Breast epithelium (tissue), 4 donors: ENCODE measurements at places on chromosomes 7 and 10. TPM values are rescaled to one million over a fixed set of nuclear protein-coding genes. Genes with fewer than 3 reads are reported as not detected.

DNA sequence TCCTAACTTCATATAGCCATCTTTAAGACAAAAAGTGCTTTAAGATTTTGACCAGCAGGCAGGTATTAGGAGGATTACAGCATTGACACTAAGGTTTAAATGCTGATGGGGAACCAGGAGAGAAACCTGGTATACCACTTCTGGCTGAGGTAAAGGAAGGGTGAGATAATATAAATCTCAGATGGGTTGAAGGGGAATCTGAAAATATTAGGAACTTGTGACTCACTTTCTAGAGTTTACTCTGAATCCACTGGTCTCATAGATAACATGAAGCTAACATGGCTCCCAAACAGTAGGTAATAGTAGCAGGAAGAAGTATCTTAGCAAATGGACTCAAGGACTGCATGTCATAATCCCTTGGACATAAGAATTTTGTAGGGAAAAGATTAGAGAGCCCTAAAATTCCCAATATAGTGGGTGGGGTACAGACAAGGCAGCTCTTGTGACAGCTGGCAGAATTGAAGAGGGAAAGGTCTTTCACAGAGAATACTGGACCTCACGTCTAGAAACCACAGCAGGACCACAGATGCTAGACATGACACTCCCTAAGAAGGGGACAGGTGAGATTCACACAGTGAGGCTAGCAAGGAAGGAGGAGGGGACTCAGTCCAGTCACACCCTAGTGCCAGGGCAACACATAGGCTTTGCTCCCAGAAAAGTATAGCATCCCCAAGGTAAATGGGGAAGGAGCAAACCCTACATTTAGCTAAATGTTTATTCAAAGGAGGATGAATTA lies 3.5 kb downstream of the PTTG1IP2 start:
- DNase-seq = no peak

DNA sequence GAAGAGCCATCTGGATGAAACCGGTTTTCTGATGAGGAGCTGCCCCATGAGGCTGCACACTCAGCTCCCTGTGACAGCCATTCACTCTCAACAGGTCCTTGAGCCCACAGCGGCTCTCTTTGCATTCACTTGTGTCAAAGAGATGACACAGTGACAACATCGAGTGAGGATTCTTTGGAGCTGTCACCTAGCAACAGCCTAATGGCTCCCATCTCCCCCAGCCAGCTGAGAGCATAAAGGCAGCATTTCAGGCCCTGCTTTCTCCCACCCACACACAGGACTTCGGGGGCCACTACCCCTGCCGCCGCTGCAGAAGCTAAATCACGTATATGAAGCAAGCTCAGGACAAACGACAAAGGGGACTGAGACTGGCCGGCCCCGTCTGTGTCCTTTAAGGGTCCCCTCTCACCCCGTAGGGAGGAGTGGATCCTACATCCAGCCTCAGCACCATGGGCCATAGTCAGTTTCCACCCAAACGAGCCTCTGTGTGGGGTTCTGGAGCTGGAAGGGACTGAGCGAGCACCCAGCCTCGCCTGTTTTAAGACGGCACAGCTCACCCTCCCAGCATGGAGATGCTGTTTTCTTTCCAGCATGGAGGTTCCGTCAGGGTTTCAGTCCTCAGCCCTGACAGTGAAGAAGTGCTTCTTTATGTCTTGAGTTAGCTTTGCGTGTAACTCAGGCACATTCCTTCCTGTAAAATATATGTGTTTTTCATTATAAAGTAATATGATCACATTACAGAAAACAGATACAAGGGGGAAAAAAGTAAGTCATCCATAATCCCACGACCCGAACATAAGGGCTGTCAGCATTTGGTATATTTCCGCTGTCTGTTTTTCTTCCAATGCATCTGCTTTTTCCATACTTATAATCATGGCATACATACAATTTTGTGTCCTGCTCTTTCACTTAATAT lies 4.9 kb downstream of the CPA4 start:
- DNase-seq = no peak

Gene CALML3
- total RNA-seq = 3.6 TPM

- DNase-seq = no peak
These were observed 210.7 kb upstream of the STEAP1 start for GRCh38 chr7:89943525-89944050.

Gene TBXAS1
- 17.7 TPM for total RNA-seq

- DNase-seq = no peak
These were observed 43.6 kb downstream of the ZNF22 start for GRCh38 chr10:45044290-45044689.

GRCh38 chr7:64888901-64889685 lies 14.0 kb upstream of the ZNF273 start:
- DNase-seq = peak; percentile 18

Gene DDX50
- 40.3 TPM for total RNA-seq

DNA sequence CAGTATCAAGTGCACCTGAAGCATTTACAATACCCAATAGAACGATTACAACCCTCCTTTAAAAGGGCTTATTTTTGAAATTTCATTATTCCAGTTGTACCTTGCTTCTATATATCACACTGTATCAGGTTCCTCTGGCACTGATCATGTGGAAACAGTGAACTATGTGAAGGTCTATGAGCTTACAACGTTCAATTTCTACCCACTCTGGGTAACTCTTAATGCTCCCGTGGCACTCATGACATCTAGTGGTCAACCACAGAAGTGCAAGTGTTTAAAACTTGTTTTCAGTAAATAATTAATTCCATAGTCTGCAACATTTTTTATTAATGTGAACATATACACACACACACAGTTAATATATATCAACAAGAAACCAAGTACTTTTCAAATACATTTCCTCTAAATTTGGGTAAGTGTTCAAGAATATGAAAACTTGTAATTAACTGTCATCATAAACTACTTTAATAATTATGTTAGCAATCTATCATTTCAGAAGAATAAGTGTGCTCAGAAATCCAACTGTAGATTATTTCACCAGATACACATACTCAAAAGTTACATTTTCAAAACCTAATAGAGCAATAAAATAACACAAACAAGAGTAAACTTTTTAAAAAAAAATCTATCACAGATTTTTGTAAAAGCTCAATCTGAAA lies 61.0 kb downstream of the MPP7 start:
- no peak for DNase-seq

GRCh38 chr10:88156341-88156740 lies 292.9 kb downstream of the PTEN start:
- DNase-seq = no peak

DNA sequence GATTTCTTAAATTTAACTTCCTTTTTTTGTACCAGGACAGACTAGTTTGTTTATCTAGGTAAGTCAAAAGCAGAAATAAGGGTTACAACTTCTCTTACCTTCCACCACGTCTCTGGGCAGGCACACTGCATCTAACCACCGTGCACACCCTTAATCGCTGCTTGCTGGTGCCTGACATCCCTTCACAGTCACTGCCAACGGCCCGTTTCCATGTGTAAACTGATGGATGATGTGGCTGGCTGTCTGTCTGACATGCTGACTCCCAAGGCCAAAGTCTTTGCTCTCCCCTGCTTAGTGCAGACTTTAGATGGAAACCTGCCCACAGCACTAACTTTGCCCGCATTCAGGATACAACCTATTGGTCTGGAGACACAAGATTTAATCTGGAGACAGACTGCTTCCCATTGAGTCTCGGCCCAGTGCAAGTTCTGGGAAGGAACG lies 1.1 kb downstream of the TMEM273 start:
- no peak for DNase-seq

GRCh38 chr10:100744136-100744986 lies 1.0 kb upstream of the PAX2 start:
- no peak for DNase-seq

Gene FBXO24
- total RNA-seq = not detected

- DNase-seq = no peak
These were observed 29.3 kb downstream of the CRCP start for GRCh38 chr7:66143876-66144332.

Gene CLEC2L
- total RNA-seq = not detected

Gene PRR15
- 0.64 TPM for total RNA-seq

DNA sequence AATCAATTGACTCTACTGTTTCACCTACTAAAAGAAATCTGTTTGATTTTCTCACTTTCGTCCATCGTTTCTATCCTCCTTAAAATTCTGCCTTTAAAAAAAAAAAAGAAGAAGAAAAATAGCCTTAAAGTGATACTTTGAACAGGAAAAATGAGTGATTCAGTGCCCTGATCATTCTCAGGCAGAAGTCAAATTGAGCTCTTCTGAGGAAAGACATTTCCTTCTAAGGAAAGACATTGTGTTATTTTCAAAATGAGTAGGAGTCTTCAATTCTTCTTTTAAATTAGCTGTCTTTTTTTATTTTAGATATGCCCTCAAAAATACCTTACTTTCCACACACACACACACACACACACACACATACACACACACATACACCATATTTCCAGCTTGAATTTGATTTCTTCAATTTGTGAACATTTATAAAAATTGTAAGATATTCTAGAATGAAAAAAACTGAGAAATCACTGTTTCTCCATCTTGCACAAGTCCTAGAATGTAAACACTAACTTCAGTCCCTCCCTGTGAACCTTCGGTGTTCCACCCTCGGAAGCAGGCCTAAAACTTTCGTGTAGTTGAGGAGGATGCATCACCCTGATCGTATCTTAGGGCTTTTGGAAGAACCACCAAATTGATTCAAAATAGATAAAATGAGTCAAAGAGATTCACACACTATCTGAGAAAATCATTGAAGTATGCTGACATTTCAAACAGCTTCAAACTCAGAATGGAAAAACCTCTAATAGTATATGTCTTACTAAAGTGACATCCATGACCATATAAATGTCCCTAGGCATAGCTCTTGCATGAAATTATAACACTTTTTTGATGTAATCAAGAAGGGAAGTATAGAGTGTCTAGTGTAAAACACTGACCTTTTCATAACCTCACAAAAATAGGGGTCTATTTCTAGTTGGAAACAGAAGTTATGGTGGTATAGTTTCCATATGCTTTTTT lies 270.8 kb downstream of the GATA3 start:
- DNase-seq = no peak

- DNase-seq = no peak
These were observed 12.0 kb downstream of the SCD start for GRCh38 chr10:100359030-100359432.

Gene PHYHIPL
- under 0.01 TPM for total RNA-seq

DNA sequence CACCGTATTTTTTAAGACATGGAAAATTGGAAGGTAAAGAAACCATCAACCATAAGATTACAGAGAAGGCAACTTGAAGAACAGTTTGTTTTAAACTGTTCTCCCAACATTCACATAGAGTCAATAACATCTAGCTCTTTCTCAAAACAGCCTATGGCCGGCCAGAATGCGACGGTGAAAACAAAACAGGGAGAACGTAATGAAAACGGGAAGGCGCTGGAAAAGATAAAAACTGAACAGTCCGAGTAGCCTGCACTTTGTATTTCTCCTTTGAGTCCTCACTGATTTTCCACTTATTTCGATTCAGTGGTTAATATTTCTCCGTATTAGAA lies 637 bp downstream of the MICU1 start:
- DNase-seq = no peak

Gene ZNF25
- total RNA-seq = 16.0 TPM

DNA sequence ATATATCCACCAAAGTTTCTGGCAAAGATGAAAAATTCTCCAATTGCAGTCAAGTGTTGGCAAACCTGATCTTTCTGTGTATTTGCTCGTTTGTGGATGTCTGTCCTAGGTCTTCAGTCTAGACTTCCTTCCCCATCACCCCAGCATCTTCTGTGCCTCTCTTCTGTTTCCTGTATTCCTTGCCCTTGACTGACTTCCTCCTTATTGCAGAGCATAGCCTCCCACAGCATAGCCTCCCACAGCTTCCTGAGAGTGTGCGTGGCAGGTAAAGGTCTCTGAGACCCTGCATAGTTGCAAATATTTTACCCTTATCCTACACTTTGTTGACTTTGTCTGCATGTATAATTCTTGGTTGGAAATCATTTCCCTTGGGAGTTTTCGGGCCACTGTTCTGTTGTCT lies 18.4 kb downstream of the SLC18A2 start:
- no peak for DNase-seq

GRCh38 chr10:112565434-112566053 lies 118.5 kb downstream of the VTI1A start:
- no peak for DNase-seq

DNA sequence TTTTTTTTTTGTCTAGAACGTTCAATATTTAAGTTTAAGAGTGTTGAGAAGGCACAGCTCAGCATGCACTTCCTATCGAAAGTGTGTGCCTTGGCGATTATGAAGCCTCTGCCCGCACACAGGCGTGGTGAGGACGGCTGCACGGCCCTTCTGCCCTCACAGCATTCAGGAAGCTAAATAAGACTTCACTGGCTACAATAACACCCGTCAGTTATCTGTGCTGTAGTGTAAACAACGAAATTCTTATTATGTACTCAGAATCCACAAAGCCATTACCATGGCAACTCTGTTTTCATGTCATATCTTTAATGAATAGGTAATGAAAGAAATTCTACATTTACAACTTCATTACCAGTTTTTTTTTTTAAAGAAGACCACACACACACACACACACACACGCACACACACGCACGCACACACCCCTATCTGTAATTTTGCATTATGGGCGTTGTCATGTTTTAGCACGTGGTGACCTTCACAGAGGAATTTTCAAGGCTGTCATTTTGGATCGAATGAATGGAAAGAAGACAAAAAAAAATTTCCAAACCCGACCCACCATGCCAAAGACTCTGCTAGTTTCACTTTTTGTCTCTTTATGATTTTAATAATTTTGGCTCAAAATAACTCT lies 254.8 kb upstream of the CTBP2 start:
- no peak for DNase-seq

DNA sequence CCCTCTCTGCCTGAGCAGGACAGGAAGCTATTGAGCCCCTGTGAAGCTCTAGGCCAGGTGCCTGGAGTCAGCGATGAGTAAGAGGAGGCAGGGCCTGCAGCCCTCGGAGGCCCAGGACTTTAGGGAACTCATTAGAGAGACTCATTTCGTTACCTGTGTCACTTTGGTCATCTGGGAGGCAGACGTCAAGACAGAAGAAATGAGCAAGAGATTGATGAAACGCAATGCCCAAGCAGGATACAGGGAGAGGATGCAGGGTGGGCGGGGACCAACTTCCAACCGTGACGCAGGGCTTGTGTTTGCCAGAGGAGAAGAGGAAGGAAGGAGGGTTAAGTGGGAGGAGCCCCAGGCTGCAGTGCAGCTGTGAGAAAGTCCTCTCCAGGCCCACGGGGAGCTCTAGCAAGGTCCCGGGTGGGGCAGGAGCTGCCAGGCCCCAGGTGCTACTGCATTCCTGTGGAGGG lies 26.4 kb upstream of the GNA12 start:
- DNase-seq = no peak

DNA sequence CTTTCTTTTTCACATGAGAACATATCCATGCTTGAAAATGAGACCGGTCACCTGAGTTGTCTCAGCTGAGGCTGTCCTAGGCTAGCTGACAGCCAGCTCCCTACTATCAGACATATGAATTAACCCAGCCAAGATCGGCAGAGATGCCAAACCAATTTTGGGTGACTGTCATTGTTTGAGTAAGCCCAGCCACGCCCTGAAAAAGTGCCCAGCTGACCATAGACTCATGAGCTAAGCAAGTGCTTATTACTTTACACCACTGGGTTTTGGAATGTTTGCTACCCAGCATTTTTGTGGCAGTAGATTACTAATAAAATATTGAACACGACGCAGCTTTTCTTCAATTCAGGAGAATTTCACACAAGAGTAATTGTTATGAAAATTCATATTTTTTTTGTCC lies 265.2 kb upstream of the LYZL1 start:
- DNase-seq = no peak

- DNase-seq = no peak
These were observed 376.2 kb upstream of the MGMT start for GRCh38 chr10:129090618-129091366.

Gene ZNF438
- 10.0 TPM for total RNA-seq

GRCh38 chr10:125976960-125977605 lies 80.7 kb downstream of the FANK1 start:
- no peak for DNase-seq

Gene LRRD1
- not detected for total RNA-seq

Gene SPDYE16
- total RNA-seq = not detected

Gene EPO
- not detected for total RNA-seq

Gene RELN
- total RNA-seq = 3.0 TPM
